ENCODE measurements at places on chromosomes 1 and 21. TPM values are rescaled to one million over a fixed set of nuclear protein-coding genes. Genes with fewer than 3 reads are reported as not detected.

RHCE gene
- 1.7 TPM for total RNA-seq

CLEC20A gene
- not detected for total RNA-seq

RHBG gene
- total RNA-seq, result not detected

GRCh38 chr1:67659229-67659628 lies 25.8 kb upstream of the GADD45A start:
- no peak for DNase-seq

GRCh38 chr1:201318504-201319340 lies 35.4 kb downstream of the PKP1 start:
- DNase-seq, result peak; percentile 32

DNA sequence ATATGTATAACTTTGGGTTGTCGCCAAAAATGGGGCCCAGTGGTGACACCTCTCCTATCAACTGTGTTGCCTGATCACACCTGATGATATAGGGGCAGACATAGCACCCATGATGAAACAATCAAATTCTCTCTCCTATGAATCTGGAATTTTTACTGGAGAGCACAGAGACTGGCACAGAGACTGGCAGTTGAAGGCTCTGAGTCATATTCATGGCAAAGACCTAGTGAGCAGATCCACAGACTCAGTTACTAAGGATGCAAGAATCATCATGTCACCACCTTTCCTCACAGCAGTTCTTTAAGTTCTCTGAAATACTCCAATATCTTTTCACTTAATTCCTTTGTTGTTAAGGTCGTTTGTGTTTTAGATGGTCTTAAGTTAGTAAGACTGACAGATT lies 60.0 kb downstream of the APCS start:
- DNase-seq, result no peak

All from Right ventricle myocardium inferior (tissue), 1 donor.